Daoy (cell line): ENCODE measurements at places on chromosomes 6 and 20. TPM values are rescaled to one million over a fixed set of nuclear protein-coding genes. Genes with fewer than 3 reads are reported as not detected.

The GSTA2 gene
- total RNA-seq: not detected in 2 replicates

The KHDC1L gene
- total RNA-seq: 0.83 TPM in 1 of 2 replicates, not detected in the other

DNA sequence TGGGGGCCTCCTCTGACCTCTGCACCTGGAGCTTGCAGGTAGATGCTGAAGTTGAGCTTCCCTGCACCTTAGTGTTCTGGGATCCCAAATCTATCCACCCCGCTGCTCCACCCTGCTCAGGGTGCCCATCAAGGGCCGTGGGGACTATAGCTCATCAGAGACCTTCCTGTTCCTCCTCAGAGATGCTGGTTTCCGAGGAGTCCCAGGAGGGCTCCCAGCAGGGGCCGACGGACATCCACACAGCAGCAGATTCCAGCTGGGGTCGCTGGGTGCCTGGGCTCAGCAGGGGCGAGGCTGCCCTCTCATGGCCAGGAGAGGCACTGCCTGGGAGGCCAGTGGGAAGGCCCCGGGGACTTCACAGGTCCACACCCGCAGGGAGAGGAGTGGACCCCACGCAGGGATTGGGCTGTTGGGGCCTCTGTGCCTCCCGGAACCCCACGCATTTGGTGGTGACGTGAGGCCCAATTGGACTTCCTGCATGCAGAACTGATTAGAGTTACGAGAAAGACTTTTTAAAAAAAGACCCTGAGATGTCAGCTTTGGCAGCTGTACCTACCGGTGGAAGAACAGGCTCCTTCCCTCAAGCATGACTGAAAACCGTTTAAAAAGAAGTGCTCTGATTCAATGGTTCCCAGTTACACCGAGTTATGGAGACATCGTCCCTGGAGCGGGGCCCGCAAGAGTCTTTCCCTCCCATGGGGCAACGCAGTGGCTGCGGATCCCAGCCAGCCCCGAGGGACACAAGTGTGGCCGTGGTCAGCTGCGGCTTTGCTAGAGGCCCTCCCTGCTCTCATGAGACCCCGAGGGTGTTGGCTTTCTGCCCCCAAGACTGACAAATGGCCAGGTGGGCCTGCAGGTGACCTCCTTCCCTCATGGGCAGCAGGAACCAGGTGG, 25.3 kb upstream of the SLCO4A1 start:
- DNase-seq: peak; percentile 77

GRCh38 chr6:50961611-50962010, 142.9 kb downstream of the TFAP2B start:
- DNase-seq: no peak

- DNase-seq: peak; percentile 86
Observed at GRCh38 chr20:20211274-20211987, 156.5 kb upstream of the INSM1 start.

DNA sequence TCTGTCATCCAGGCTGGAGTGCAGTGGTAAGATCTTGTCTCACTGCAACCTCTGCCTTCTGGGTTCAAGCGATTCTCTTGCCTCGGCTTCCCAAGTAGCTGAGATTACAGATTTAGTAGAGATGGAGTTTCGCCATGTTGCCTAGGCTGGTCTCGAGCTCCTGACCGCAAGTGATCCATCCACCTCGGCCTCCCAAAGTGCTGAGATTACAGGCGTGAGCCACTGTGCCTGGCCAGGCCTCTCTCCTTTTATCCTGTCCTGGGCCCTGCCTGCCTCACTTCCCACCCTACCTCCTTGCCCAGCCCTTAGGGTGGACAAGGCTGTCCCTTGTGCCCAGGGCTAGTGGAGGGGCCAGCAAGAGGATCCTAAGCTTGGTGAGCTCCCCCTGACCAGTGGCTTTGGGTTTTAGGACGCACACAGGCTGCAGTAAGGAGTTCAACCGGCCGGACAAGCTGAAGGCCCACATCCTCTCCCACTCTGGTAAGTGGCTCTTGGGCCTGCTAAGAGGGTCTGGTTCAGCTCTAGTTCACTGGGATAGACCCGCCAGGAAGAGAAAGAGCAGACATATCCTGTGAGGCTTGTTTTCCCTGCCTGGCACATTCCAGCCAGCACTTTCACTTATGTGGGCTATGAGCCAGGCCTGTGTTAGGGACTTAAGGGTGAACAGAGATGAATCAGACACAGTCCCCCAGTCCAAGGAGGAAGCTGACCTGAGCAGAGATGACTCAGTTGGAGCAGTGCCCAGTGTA, 21.9 kb upstream of the CHMP4B start:
- DNase-seq: peak; percentile 98

DNA sequence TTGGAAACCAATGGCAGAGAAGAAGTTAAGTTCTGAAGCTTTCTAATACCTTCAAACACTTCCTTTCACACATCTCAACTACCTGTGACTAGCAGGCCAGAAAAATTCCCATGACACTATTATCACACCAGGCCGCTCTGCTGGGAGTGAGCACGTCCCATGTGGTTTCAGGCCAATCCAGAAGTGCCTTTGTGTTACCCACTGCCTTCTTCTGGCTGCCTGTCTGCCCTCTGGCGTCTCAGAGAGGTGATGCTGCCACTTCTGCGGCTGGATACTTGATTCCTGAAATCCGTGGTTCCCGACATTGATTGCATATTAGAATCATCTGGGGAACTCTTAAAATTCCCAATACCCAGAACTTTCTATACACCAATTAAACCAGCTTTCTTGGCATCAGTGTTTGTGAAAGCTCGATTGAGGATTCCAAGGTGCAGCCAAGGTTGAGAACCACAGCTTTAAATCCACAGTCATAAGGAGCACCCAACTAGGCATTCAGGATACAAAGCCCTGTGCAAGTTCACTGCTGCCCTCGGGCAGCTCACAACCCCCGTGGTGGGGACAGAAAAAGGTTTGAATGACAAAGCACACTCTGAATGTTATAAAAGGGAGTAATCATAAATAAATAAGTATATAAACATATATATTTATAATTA, 65.6 kb downstream of the STMND1 start:
- peak; percentile 87 for DNase-seq

- DNase-seq: peak; percentile 72
Observed at GRCh38 chr6:128882991-128883611, at the start of gene LAMA2. LAMA2 (plus strand) TSS chr6:128883138; CDS start chr6:128883246, 108 bp downstream.

DNA sequence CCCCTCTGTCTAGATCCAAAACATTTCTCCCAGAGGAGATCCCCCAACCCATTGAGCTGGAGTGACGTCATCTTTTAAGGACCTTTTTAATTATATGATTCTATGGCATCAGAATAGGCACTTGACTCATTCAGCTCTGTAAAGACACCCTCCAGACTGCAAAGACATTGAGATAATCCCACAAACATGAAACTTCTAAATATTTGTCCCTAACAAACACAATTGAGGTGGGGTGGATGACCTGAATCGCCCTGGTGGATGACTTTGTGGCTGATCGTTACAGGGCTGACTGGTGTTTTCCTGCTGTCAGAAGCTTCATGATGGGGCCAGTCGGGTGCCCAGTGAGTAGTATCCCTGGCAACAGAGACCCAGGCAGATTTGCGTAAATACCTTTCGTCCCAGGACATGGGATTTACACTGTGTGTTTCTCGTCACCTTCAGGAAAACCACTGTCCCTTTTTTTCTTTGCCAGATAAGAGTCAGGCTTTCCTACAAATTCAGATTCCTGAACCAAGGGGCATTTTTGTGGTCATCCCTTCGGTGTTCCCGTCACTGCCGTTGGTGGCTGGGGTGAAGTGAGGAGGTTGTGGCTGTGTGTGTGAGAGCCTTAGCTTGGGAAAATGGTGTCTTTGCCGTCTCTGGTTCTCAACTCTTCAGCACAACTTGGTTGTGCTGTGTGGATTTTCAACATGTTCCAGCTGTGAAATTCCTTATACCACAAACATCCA, 5.3 kb upstream of the PCK1 start:
- DNase-seq: peak; percentile 29

GRCh38 chr20:42721923-42722322, 467.8 kb downstream of the PTPRT start:
- no peak for DNase-seq

The TCP11 gene
- total RNA-seq: 0.06 TPM in 1 of 2 replicates, not detected in the other

DNA sequence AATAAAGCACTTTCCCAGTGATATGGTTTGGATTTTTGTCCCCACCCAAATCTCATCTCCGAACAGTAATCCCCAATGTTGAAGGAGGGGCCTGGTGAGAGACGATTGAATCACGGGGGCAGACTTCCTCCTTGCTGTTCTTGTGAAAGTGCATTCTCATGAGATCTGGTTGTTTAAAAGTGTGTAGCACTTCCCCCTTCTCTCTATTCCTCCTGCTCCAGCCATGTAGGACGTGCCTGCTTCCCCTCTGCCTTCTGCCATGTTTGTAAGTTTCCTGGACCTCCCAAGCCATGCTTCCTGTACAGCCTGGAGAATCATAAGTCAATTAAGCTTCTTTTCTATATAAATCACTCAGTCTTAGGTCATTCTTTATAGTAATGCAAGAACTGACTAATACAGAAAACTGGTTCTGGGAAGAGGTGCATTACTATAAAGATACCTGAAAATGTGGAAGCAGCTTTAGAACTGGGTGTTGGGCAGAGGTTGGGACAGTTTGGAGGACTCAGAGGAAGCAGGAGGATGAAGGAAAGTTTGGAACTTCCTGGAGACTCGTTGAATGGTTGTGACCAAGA, 7.4 kb downstream of the EPM2A start:
- no peak for DNase-seq

The MYLK4 gene
- 0.34 and 0.39 TPM in 2 replicates for total RNA-seq

DNA sequence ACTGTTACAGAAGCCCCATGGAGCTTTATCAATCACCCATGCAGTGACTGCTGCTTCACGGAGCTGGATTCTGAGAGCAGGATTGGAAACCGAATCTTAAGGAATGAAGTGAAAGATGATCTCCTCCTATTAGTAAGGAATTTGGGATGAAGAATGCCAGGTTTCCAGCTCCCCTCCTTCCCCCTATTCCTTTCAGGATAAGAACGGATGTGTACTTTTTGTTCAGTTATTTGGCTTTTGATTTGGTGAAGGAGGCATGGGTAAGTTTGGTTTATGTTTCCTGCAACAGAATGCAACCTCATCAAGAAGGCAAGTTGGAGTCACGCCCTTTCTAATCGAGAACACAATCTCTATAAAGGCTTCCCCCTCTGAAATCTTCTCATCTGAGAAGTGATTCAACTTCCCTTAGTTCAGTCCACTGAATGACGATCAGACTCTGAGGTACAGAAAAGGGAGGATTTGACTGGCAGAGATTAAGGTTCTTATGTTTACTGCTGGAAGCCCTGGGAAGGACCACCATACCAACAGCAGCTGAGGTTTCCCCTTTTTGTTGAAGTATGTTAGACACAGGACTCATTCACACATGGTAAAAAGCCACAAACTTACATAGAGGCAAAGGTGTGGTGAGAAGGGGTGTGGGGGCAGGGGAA, 5.5 kb downstream of the ELMO2 start:
- peak; percentile 17 for DNase-seq

GRCh38 chr6:40852779-40853373, 186.1 kb downstream of the UNC5CL start:
- peak; percentile 9 for DNase-seq

The SLC35D3 gene
- not detected in 2 replicates for total RNA-seq

The CST8 gene
- not detected in 2 replicates for total RNA-seq

- DNase-seq: no peak
Observed at GRCh38 chr6:124854338-124854922, 107.8 kb upstream of the RNF217 start.

The PSMB8 gene
- 108 and 133 TPM in 2 replicates for total RNA-seq

GRCh38 chr6:100257793-100258395, 206.8 kb downstream of the SIM1 start:
- peak; percentile 72 for DNase-seq

- no peak for DNase-seq
Observed at GRCh38 chr20:59146780-59147565, 16.6 kb upstream of the ZNF831 start.

DNA sequence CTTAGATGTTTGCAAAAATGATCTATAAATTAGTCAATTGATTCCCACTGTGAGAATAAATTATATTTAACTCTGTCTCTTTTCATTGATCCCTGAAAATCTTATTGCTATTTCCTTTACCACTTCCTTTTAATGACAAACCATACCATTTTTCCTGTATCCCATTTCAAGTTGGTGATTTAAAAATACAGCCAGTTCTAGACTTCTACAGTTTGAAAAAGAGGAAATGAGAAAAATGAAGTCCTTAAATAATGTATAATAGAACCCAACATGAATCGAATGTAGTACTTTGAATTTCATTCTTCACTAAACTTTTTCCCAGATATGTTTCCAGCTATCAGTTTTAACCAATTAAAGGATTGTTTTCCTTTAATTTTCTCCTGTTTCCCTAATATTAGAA, 29.5 kb upstream of the SDHAF4 start:
- no peak for DNase-seq

GRCh38 chr20:45174434-45175364, at the start of gene PI3:
PI3 (plus strand) TSS chr20:45174902; CDS start chr20:45174923, 21 bp downstream.
- DNase-seq: peak; percentile 20

DNA sequence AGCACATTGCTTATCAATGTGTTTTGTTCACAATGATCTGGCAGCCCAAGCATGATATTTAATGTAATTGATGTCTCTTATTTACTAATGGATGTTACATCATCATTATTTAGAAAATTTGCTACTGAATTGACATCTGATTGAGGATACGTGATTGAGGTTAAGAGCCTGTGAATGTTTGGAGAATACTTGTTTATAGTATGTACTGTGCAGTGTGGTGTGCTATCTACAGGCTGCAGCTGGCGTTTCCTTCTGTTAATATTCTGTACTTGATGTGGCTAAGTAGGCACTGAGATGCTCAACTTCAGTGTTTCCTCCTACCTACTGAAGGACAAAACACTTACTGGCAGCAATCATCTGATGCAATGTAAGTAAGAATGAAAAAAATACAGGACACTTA, 709.6 kb upstream of the FLRT3 start:
- no peak for DNase-seq

DNA sequence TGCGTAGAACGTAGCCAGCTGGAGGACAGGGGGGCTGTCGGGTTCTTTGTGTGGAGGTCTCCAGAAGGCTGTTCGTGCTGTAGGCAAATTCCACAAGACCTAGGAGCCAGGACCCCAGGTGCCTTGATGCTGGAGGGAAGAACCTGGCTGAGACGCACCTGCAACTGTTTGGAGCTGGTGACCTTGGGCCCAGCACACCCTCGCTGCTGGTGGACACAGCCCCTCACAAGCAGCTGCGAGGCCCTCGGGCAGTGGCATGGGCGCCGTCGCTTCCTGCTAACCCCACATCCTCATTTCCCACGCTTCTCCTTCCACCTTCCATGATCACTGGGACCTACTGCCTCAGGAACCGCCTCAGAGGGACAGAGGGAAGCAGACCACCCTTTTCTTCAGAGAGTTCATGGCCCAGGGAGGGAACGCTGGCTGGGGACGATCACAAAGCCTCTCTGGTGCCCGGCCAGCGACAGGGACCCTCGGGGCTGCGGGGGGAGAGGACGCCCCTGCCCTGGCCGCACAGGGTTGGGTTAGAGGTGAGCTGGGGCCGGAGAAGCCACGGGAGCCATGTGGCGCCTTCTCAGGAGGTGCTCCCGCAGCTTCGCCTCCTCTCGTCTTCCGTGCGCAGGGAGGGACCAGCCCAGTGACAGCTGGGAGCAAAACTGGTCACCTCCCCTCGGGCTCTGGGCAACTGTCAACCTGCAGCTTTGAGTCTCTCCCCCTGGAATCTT, 18.4 kb downstream of the DLL1 start:
- no peak for DNase-seq

DNA sequence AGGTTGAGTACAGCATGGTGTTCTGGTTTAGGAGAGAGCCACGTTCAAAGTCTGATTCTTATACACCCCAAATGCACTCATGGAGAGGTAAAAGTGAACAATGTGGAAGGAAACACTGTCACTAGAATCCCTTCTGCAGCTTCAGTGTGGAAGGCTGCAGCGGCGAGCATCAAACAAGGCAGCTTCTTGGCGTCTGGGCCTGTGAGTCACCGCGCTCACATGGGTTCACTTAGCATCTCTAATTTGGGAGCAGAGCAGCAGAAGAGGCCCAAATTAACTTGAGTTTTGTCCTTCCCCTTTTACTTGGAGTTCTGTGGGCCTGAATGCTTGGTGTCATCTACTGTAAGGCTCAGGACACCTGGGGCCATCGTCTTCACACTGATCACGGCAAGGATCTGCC, 10.9 kb upstream of the E2F1 start:
- DNase-seq: peak; percentile 49

The ENPP1 gene
- 5.3 and 5.4 TPM in 2 replicates for total RNA-seq
